ENCODE measurements at places on chromosomes 2 and 18.

- DNase-seq, result no peak
Observed at GRCh38 chr18:56130481-56130880, 507.9 kb downstream of the TXNL1 start.

- DNase-seq, result peak; percentile 45
Observed at GRCh38 chr2:30504731-30505130, 57.7 kb downstream of the LCLAT1 start.

DNA sequence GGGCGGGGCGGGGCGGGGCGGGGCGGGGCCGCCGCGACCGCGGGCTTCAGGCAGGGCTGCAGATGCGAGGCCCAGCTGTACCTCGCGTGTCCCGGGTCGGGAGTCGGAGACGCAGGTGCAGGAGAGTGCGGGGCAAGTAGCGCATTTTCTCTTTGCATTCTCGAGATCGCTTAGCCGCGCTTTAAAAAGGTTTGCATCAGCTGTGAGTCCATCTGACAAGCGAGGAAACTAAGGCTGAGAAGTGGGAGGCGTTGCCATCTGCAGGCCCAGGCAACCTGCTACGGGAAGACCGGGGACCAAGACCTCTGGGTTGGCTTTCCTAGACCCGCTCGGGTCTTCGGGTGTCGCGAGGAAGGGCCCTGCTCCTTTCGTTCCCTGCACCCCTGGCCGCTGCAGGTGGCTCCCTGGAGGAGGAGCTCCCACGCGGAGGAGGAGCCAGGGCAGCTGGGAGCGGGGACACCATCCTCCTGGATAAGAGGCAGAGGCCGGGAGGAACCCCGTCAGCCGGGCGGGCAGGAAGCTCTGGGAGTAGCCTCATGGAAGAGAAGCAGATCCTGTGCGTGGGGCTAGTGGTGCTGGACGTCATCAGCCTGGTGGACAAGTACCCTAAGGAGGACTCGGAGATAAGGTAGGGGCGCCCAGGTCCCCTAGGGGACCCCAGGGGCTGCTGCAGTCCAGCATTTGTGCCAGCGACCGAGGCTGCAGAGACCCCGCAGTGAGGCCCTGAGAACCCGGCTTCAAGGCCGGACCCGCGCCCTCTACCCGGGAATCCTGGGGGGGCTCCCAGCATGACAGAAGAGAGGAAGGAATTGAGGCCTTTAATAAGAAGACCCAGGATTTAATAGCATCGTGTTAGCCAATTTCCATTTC is at the start of gene KHK:
KHK (plus strand) TSS at position 49 of the 870 bp plus-strand sequence; CDS start at position 537, 488 bp downstream.
- peak; percentile 19 for DNase-seq

DNA sequence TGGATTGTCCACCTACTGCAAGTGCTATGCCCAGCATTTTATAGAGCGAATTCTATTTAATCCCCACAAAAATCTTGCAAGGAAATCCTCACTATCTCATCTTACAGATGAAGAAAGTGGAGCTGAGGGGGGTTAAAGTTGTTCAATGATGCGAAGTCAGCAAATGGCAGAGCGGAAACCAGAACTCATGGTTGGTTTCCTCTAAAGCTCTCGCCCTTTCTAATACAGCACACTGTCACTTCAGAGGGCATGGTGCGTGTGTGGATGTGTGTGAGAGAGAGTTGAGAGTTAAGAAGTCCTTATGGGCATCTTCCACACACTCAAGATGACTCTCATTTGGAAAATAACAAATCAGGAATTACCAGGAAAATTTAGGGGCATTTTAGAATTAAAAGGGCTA is 78.4 kb downstream of the TGFA start:
- DNase-seq, result no peak

DNA sequence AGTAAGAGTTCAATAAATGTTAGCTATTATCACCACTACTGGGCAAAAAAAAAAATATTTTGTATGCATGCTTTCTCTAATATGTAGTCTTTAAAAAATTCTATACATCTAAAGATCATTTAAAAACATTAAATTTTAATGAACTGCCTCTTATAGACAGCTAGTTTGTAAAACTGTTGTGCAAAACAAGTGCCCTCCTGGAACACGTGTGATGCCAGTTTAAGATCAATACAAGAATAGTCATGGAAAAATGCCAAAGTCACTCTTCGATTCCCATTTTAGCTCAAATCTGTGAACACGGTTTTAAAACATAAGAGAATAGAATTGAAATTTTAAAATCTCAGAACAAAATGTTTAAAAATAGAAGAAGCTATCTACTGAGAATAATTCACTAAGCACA is 242.5 kb upstream of the SMAD7 start:
- no peak for DNase-seq

Measured in fibroblast of lung (primary cell).